ENCODE measurements at places on chromosomes 4 and X.

- DNase-seq: no peak
Observed at GRCh38 chrX:1336948-1337779, 579 bp downstream of the IL3RA start.

GRCh38 chr4:47704693-47705325 lies 133.1 kb downstream of the CORIN start:
- peak; percentile 58 for DNase-seq

DNA sequence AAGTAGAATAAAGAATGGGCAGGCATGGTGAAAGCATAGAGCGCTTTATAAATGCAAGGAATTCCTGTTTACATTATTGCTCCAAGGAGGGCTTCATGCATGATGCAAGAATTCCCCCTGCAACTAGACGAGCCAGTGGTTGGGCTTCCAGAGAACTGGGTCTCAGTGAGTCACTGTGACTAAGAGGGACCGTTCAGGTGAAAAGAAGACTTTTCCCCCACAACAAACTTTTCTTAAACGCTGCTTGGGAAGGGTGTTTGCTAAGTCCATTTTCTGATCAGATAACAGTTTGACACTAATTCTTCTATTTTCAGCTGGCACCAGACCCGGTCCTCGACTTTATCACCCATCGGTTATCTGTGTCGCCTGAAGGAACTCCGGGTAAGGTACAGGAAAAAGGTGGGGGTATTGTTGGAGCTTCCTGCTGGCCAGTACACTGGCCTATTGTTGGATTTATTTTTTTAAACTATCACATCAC lies 40.1 kb downstream of the LDB2 start:
- DNase-seq: peak; percentile 92

- no peak for DNase-seq
Observed at GRCh38 chr4:128350449-128351045, 62.9 kb upstream of the PGRMC2 start.
